ENCODE measurements at places on chromosomes 5 and 9.

DNA sequence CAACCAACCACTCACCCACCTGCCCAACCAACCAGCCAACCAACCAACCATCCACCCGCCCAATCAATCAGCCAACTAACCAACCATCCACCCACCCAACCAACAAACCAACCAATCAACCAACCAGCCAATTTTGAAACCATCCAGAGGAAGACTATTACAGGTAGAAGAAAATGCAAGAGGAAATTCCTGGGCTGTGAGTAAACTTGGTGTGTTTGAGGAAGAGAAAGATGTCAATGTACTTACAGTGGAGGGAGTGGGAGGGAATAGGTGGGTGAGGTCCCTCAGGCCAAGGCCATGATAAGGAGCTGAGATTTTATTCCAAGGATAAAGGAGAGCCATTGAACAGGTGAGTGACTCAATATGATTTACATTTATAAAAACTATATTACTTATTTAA is 30.4 kb downstream of the C9orf57 start:
- no peak for DNase-seq

DNA sequence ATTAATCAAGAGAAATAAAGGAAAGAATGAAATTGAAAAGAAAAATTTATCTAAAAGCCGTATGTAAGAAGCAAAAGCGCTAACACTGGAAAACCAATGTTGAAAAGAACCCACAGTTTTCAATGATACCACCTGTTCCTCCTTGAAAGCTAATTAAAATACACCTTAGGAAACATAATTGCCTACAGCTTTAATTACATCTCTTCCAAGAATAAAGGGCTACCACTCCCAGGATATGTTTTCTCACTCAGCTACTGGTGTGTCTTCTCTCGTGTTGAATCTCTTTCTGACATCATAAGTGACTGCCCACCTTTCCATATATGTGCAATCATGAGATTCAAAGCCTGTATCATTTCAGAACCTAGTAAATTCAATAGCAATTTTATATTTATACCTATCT is 880.6 kb upstream of the DMAC1 start:
- DNase-seq, result no peak

GRCh38 chr5:149827546-149827945 is 97.4 kb downstream of the PPARGC1B start:
- DNase-seq, result no peak

DNA sequence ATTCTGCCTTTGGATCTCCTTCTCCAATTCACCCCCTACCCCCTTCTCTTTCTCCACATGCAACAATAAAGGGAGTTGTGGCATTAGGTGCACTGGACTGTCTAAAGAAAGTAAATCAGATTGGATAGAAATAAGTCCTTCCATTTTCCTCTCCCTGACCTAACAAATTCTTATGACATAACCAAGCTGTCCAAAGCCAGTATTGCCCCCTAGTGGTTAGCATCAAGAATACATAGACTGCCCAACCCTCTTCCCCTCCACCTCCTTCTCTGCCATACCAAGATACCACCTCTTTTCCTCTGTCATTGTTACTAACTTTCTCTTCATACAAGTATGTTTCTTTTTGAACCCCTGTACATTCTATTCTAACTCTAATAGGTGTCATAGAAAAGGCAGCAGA is 45.7 kb downstream of the PPARGC1B start:
- DNase-seq, result no peak

GRCh38 chr5:99814321-99815063 is 720.7 kb upstream of the FAM174A start:
- DNase-seq, result no peak

DNA sequence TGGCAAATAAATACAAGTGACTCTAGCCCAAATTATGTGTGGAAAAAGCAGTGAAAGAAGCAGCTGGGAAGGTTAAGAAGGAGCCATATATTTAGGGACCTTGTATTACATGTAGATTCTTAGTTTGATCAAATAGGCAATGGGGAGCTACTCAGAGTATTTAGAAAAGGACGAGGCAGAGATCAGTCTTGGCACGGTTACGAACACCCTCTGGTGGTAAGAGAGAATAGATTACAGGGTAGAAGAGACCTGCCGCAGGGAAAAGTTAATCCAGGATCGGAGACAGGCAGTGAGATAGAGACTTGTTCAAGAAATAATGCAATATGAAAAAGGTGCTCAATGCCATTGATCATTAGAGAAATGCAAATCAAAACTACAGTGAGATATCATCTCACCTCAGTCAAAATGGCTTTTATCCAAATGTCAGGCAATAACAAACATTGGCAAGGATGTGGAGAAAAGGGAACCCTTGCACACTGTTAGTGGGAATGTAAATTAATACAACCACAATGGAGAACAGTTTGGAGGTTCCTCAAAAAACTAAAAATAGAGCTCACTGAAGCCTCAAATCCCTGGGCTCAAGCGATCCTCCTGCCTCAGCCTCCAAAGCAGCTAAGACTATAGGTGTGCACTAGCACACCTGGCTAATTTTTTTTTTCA is 12.0 kb downstream of the INIP start:
- DNase-seq, result no peak

- no peak for DNase-seq
These were observed 32.2 kb downstream of the ALDH7A1 start for GRCh38 chr5:126562823-126563222.

- no peak for DNase-seq
These were observed 1392.3 kb upstream of the CDH9 start for GRCh38 chr5:28430565-28431178.
